ENCODE measurements at places on chromosomes 3 and 15.

- DNase-seq = no peak
Measured at GRCh38 chr3:33155301-33155700, 41.5 kb downstream of the CRTAP start.

DNA sequence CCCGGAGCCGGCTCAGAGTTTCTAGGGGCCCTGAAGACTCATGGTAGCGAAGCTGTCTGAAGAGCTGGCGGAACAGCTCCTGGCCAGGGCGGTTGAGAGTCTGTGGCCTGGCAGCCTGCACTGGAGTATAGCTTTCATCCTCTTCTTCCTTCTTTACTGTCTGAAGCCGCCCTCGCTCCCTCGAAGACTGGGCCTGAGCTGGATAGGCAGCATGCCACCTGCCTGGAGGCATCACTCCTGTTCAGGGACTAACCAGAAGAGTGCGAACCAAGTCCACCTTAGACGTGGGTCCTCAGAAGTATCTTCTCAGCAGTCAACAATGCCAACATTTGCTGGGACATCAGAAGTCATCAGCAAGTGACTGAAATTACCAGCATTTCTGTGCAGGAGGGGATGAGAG is 22.2 kb downstream of the ZNF445 start:
- DNase-seq = no peak

GRCh38 chr3:53846134-53846850 is at the start of the genes CHDH and IL17RB:
Gene CHDH (minus strand): TSS chr3:53846419. CDS start chr3:53824008, 22,411 bp downstream.
Gene IL17RB (plus strand): TSS chr3:53846568. CDS start chr3:53846589, 21 bp downstream.
- DNase-seq = no peak

DNA sequence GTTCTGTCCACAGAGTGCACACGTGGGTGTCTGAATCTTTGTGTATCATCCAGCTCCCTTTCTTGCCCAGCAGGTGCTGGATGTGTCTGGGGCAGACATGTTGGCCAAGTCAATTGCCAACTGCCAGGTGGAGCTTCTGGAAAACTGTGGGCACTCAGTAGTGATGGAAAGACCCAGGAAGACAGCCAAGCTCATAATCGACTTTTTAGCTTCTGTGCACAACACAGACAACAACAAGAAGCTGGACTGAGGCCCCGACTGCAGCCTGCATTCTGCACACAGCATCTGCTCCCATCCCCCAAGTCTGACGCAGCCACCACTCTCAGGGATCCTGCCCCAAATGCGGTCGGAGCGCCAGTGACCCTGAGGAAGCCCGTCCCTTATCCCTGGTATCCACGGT is 12.5 kb upstream of the RPP14 start:
- no peak for DNase-seq

DNA sequence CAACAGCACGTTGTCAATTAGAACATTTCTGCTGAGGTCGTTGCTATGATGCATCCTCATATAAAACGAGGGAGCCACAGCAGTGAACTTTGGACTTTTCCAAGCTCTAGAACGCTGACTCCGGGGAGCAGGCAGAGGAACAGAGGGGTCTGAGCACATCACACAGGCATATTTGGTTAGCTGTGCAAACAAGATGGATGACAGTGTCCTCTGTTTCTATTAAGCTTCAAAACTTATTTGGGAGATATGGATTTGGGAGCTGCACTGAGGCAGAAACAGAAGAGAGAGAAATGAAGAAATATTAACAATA is 278.0 kb upstream of the TBL1XR1 start:
- DNase-seq = no peak
